ELR (cell line): ENCODE measurements at places on chromosomes 13 and 19.

DNA sequence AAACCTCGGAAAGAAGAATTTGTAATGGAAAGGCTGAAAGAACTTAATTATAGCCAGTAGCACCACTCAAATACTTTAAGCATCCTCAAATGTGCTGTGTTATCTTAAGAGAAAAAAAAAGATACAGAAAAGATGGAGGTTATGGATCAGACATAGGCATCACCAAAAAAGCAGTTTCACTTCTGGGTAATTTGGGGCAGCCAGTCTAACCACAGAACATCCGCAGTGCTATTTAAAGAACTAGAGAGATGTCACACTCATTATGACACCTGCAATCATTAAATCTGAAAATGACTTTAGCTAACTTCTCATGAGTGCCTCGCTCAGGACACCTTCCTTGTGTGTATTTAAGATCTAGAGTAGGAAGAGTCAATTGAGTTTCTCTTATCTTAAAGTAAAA, 211.8 kb downstream of the RBM26 start:
- DNase-seq = no peak

- peak; percentile 8 for DNase-seq
Observed at GRCh38 chr19:32558607-32559228, 22.3 kb upstream of the PDCD5 start.

- no peak for DNase-seq
Observed at GRCh38 chr13:37142877-37143276, 37.4 kb upstream of the CSNK1A1L start.

DNA sequence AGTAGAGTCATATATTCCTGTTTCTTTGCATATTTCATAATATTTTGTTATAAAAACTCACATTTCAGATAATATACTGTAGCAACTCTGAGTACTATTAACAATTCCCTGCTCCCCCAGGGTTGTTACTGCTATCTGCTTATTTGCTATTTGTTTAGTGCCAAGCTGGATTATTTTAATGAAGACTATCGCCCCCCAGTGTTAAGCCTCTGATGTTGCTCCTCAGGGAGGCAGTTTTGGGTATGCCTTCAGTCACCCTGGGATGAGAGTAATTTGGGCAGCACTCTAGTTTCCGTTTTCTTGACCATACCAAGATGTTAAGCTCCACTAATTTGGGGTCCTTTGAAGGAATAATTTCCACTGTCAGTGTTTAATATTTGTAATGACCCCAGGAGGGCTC, 46.0 kb downstream of the MICU2 start:
- DNase-seq = peak; percentile 52

DNA sequence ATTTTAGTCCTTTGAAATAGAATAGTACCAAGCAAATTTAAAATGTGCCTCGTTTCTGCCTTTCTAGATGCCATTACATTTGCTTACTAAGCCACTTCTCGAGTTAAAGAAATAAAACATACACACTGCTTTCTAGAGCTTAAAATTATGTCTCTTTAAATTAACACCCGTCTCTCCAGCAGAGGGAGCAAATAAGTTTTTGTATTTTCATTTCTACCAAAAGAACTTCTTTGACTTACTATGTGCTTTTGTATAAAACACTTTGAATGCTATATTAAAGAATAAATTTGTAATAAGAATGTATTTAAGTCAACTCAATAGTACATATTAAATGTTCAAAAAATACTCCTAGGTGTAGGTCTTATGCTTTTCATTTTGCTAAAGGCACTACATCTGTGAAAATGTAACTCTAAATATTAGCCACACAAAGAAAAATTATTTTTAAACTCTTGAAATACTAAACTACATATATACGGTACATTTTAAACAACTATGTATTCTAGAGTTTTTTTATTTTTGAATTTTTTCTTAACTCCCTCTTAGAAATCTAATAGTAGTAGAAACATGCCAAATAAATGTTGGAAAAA, 269.3 kb upstream of the MIR17HG start:
- peak; percentile 42 for DNase-seq

- no peak for DNase-seq
Observed at GRCh38 chr13:44840131-44840530, 149.1 kb downstream of the NUFIP1 start.

GRCh38 chr13:105345131-105345530, 1190.3 kb downstream of the EFNB2 start:
- no peak for DNase-seq

DNA sequence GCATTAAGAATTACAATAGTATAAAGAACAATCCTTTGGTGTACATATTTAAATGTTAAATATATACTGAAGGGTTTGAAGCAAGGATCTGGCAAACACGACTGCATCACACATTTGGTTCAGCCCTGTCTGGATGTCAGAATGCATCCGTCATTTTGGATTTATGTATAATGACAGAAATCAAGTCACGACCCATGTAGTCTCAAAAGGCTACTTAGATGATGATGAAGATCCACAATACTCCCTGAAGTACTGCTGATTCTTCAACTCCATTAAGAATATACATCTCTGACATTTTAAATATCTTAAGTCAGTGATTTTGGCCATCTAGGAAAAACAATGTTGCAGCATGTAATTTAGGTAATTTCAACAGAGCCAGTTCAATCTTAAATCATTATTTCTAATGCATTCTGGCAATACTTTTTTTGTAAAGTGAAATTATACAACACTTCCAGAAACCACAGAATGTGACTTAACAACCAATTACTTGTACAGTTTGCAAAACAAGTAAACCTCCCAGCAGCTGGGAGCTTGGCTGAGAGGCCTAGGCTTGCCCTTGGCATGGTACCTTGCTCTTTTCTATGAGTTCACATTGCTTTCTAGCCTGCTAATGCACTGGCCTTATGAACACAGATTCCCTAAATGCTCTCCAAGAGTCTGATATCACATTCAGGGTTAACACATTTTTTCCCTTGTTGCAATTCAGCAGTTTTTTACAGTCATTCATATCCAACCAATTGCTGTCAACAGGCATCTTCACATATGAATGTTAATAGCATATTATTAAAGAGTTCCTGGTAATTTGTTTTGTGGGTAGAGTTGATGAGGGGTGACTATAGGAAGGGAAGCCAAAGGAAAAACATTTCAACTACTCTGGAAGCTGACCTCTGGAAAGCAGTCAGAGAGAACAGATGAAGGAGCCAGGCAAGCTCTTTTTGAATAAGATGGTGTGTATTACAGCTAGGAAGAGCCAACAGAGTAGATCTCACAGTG, 175.2 kb downstream of the ENOX1 start:
- DNase-seq = no peak

GRCh38 chr13:44011036-44011435, 131.3 kb downstream of the LACC1 start:
- peak; percentile 58 for DNase-seq

- DNase-seq = no peak
Observed at GRCh38 chr19:44845286-44845611, 848 bp upstream of the NECTIN2 start.

DNA sequence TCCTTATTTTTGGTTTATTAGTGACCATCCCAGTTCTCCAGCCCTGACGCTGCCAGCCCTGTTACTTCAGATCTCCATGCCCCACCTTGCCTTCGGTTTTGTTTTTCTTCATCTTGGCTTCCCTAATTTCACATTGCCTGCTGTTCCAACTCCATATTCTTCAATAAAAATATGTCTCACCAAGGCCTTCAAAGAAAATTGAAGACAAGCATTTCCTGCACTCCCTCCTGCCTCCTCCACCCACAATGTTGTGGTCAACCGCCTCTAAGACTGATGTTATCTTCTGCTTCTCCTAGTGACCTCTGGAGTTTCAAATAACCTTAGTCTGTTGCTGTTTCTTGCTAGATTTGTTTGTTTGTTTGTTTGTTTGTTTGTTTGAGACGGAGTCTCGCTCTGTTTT, 14.6 kb downstream of the PLD3 start:
- DNase-seq = peak; percentile 20

- no peak for DNase-seq
Observed at GRCh38 chr13:79727086-79727485, 246.1 kb downstream of the NDFIP2 start.

- no peak for DNase-seq
Observed at GRCh38 chr19:35987571-35987896, 7.5 kb upstream of the SDHAF1 start.

DNA sequence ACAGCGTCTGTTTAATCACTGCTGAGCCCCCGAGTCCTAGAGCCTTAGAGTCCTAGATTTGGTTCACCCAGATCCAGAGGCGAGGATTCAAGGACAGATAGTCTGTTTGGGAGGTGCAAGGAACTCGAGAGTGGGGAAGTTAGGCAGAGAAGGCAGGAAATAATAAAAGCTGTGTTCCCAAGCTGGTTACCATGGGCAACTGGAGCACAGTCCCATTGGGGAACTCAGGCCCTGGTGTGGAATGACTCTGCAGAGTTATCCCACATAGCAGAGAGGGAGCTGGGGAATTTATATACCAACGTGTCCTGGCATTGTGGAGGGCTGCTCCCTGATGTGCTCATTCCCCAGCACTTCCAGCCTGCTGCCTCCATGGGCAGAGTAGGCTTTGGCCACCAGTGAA, 9.7 kb downstream of the IGSF23 start:
- peak; percentile 10 for DNase-seq

DNA sequence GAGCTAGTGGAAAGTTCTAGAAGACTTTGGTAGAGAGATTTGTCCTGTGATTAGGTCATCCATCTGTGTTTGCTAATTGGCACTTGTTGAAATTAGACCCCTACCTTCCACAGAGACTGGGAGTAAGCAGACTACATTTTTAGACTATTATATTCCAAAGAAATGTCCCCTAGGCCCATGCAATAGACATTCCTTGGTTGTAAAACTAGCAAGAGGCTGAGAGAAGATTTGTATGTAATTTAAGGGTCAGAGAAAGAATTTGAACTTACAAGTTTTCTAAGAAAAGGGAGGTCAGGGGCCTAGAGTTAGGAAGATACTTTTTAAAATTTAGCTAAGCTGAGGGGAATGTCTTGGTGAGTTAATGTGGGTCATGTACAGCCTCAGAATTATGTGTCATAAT, 470.7 kb upstream of the SLITRK1 start:
- DNase-seq = no peak

DNA sequence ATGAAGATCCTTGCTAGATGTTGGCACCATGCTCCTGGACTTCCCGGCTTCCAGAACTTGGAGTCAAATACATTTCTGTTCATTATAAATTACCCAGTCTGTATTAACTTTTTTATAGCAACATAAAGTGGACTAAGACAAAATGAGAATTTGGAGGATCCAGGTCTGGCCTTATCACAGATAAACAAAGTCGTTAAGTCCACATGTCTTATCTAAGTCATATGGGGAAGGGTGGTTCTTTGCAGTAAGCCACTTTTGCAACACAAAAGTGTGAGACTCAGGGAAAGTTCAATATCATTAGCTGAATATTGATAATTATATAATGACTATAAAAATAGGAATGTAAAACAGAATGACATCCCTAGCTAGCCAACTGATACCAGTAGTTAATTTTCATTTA, 91.6 kb upstream of the SIAH3 start:
- DNase-seq = no peak

DNA sequence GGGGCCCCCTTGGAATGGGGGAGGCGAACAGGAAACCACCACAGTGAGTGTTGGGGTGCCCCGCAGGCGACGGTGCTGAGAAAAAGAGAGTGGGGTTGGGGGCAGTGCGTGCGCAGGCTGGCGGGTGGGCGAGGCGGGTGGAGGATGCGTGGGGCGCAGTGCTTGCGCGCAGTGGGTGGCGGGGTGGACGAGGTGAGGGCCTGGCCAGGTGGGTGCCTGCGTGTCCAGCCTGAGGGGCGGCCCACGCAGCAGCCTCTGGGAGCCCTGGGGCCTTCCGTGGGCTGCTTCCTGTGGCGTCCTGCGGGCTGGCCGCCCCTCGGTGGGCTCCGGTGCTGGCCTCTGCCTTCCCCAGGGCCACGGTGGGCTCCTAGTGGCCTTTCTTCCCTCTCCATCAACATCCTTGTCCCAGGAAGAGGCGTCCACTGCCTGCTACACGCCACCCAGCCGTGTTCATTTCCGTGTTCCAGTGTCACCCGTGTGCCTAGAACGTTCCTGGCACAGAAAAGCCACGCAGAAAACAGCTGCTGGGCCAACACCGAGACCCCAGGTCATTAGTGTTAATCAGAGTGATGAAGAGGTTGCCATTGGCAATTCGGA, 7.1 kb downstream of the ATP11A start:
- no peak for DNase-seq

GRCh38 chr19:28710278-28710677, 502.7 kb downstream of the UQCRFS1 start:
- peak; percentile 68 for DNase-seq

DNA sequence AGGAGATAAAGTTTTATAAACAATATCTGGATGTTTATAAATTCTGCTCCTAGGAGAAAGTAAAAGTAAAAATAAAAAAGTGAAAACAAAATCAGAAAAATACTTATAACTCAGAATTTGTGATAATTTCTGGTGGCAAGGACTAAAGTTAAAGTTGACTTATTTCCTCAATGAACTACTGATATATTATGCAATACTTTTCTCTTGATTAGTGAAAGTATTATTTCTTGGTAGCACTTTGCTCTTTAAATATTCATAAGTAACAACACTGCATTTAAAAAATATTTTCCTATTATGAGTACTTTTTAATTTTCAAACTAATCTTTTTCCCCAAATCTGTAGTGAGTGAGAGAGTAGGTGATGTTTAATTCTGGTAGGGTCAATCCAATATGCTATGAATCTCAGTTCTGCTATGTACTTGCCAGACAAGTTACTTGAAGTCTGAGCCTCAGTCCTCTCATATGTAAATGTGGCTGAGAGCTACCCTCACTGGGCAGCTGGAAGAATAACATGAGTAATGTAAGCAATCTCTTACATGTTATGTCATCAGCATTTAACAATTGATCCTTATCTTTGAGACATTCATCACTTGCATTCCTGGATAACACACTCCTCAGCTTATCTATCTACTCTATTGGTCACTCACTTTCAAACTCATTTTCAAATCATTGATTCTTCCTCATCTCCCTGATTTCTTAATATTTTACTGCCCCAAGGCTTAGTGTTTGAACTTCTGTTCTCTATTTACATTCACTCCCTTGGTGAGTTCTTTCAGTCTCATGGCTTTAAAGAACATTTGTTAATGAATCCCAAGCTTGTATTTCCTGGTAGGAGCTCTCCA, 239.0 kb downstream of the RGCC start:
- DNase-seq = peak; percentile 95
